ENCODE measurements at places on chromosomes 3 and 15.

GRCh38 chr3:4736284-4736861, 242.9 kb upstream of the BHLHE40 start:
- DNase-seq = no peak

DNA sequence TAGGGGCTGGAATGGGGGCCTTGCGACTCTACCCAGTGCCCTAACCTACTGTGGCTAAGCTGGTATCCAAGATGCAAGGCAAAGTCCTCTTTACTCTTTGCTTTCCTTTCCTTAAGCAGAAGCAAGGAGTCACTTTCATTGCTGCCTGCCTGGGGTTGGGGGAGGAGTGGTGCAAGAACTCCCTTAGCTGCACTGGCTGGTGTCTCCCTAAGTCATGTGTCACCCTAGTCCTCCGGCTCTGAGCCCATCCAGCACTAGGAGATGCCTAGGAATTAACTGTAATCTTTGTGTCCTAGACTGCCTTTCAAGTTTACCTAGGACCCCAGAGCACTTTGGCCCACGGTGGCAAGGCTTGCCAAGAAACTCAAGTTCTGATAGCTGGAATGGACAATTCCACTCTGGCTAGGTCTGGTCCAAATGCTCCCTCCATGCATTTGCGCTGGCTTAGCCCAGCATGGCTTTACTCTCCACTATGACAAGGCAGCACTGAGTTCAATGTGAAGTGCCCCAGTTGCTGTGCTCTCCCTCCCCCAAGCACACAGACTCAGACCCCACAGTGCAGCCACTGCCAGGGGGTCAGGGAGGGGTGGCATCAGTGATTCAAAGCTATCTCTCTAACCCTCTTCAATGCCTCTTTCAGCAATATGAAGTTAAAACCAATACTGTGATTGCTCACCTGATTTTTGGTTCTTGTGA, 58.7 kb downstream of the ESYT3 start:
- DNase-seq = no peak

- no peak for DNase-seq
Observed at GRCh38 chr15:39486621-39487457, 94.0 kb upstream of the THBS1 start.

- DNase-seq = no peak
Observed at GRCh38 chr3:59418836-59419235, 369.0 kb upstream of the CFAP20DC start.

GRCh38 chr3:52144796-52145735, 9.2 kb downstream of the POC1A start:
- DNase-seq = no peak
